ENCODE measurements at places on chromosomes 7 and 10.

DNA sequence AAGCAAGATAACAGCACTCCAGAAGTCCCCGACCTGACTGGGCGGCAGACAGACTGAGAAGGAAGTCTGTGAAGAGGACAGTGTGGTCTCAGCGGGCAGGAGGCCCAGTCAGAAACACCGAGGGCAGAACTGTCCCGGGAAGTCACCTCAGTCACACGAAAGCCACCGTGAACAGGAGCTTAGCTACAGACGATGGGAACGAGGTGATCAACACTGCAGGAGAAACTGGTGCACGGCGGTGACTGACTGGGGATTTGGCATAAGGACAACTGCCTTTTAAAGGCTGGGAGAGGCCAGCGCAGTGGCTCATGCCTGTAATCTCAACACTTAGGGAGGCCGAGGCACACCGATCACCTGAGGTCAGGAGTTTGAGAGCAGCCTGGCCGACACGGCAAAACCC is 217.8 kb downstream of the PTPRN2 start:
- no peak for DNase-seq

GRCh38 chr7:158272091-158272490 is 315.5 kb downstream of the PTPRN2 start:
- no peak for DNase-seq

- no peak for DNase-seq
Measured at GRCh38 chr10:33147013-33147310, 187.5 kb downstream of the NRP1 start.

DNA sequence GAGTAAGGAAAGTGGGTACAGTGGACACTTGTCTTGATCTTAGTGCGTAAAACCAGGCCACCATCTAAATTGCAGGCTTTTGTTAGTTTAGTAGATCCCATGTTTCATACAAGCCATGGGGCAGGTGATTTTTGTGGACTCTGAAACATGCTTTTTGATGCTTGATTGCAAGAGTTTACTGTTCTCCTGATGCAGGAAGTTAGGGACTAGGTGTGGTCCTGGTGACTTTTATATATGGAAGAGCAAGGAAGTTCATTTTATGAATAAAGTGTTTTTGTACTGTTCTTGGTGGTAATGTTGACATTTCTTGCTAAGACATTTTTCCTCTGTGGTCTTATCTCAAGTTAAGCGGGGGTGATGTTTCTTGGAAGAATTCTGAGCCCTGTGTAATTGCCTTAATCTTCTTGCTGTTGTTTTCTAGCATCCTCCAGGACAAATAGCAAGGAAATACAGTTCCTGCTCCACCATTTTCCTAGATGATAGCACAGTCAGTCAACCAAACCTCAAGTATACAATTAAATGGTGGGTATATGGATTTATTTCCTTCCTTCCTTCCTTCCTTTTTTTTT is 89.0 kb upstream of the GJD4 start:
- no peak for DNase-seq

DNA sequence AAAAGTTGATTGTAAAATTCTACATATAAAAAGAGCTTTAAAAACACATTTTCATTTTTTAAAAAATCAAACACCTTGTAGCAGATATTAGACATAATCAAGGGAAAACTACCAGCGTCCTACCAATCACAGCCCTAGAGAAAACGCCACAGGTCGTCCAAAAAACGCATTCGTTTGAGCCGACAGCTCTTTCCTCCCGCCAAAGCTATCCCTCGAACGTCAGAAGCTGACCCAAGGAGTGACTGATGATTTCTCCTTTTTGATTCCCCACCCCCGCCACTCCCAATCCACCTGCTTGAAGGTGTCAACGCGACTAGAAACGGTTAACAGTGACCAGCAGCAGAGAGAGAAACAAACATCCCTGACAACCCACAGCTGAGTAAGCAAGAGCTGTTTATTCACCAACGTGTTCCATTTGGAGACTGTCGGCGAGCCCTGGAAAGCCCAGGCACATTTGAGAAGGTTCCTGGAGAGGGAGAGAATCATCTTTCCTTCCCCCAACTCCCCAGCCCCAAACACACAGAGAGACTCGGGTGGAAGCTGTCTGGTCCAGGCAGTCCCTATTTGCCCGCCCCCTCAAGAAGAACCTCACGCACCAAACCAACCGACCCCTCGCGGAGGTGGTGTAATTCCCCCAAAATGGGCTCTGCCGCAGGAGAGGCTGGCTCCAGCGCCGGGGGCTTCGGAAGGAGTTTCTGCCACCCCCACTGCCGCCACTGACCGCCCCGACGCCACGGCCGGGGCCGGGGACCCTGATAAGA is 622 bp downstream of the CPEB3 start:
- DNase-seq: peak; percentile 61

DNA sequence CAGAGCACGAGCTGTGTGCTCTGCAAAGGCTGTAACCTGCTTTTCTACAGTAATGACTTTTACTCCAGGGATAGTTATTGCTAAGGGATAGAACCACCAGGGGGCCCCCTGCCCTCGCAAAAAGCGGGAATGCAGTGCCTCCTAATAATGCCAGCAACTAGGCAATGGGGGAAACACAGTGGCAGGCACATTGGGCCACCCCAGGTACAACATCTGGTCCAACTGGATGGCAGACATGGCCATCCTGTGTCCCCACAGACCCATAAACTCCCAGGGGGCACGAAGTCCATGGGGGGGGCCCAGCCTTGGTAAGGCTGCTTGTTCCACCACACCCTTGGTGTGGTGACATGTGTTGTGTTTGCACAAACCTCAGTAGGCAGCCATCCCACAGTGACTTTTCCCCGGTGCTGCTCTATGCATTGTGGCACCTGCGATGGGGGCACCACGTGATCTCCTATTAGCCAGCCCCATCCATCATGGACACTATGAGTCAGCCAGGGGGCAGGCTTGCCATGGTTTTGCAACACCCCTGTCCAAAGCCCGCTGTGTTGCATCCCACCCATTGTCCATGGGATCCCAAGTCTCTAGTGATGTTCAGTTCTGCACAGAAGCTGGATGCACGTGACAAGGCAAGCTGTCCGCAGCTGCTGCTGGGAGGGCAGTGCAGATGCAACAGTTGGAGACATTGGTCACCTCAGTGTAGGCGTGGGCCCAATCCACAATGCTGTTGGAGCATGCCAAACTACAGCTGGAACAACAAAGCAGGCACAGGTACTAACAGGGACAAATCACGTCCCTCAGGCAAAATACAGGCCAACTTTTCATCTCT is 84.0 kb downstream of the ANLN start:
- no peak for DNase-seq

DNA sequence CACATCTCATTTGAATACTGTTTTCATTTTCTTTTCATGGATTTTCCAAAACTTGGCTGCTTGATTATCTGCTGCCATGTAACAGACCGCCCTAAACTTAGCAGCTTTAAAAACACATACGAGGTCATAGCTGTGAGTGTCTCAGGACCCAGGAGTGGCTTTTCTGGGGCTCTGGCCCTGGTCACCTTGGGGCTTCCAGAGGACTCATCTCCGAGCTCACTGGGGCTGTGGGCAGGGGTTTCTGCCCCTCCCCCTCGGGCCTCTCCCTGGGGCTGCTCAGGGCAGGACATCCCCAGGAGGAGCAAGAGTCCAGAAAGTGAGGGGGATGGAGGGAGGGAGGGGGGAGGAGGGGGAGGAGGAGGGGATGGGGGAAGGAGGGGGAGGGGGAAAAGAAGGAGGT is 77.0 kb downstream of the NKX6-2 start:
- DNase-seq: no peak

DNA sequence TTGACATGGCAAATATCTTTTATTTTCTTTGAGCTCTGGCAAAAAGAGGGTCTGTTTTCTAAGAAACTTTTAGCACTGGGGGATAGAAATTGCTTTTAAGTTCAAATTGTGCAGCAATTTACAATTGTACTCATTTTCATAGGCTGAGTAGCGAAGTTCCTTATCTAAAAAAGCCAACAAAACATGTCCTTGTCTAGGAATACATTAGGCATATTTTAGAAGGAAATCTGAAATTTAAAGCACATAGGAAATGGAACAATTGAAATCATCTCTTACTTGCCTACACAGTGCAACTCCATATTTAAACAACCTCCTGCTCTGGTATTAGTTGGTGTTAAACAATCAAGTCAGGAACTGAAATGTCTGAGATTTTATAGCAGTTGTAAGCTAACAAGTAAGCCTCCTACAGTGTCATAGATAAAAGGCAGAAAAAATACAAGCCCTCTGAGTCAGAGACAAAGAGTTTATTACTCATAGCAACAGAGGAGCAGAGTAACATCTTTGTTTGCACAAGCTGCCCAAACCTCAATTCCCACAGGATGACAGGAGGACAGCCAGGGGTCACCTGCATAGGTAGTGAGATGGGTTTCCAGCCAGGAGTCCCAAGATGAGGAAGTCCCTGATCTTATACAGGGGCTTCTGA is 280.2 kb upstream of the HGF start:
- DNase-seq: no peak

DNA sequence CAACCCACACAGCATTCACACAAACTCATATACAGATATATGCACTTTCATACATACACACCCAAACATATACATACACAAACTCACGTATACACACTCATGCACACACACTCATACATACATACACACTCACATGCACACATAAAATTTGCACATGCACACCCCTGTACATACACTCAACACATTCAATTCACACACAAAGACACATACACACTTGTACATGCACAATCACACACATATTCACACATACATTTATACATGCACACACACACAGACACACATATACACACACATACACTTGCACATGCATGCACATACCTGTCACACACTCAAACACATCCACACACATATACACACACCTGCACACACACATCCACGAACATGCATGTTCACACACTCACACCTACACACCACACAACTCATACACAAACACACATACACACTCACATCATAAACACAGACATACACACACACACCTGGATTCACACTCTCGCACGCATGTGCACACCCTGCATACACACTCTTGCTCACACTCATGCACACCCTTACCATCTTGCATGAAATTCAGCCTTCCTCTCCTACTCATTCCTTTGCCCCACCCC is 451.2 kb downstream of the GRID1 start:
- DNase-seq: no peak

DNA sequence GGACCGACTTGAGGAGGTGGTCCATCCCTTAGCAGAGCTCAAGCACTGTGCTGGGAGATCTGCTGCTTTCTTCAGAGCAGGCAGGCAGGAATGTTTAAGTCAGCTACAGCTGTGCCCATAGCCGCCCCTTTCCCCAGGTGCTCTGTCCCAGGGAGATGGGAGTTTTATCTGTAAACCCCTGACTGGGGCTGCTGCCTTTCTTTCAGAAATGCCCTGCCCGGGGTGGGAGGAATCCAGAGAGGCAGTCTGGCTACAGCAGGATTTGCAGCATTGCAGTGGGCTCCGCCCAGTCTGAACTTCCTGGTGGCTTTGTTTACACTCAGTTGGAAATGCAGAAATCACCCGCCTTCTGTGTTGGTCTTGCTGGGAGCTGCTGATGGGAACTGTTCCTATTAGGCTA is 51.2 kb upstream of the SEMA3A start:
- no peak for DNase-seq

DNA sequence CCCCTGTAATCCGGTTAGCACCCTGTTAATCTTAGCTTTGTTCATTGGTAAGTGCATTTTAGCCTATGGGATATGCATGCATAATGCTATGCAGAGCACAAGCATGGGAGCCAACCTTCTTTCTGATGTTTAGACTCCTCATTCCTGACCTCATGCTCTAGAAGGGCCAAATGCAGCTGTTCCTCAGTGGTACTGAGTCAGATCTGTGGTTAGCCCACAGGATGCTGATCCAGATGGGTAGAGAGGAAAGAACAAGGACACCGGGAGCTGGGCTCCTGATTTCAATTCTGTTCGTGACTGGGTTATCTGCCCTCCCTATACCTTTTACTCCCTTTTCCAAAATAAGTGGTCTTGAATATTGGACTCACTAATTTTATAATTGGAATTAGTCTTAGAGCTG is 31.7 kb upstream of the C10orf90 start:
- DNase-seq: no peak

GRCh38 chr7:74235518-74236268 is 18.5 kb downstream of the RFC2 start:
- no peak for DNase-seq

- DNase-seq: no peak
Measured at GRCh38 chr10:124225029-124225466, 131.7 kb upstream of the CHST15 start.

- DNase-seq: no peak
Measured at GRCh38 chr10:131963350-131963749, 18.4 kb downstream of the BNIP3 start.

DNA sequence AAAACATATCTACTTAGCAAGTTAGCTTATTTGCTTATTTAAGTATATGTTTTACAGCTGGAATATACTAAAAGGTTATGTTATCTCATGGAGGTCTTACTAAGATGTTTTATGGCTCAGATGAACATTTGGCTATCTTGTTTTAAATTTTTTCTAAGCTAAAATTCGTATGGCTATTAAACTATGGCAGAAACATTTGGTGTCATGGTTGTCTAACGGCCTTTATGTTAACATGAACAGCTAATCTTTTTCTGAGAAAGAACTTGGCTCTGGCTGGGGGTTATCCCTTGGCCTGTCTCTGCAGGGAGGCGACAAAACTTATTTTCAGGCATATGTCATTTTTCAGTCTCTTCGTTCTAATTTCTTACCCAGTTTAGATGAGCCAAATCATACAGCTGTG is 101.5 kb upstream of the MTPN start:
- DNase-seq: no peak

DNA sequence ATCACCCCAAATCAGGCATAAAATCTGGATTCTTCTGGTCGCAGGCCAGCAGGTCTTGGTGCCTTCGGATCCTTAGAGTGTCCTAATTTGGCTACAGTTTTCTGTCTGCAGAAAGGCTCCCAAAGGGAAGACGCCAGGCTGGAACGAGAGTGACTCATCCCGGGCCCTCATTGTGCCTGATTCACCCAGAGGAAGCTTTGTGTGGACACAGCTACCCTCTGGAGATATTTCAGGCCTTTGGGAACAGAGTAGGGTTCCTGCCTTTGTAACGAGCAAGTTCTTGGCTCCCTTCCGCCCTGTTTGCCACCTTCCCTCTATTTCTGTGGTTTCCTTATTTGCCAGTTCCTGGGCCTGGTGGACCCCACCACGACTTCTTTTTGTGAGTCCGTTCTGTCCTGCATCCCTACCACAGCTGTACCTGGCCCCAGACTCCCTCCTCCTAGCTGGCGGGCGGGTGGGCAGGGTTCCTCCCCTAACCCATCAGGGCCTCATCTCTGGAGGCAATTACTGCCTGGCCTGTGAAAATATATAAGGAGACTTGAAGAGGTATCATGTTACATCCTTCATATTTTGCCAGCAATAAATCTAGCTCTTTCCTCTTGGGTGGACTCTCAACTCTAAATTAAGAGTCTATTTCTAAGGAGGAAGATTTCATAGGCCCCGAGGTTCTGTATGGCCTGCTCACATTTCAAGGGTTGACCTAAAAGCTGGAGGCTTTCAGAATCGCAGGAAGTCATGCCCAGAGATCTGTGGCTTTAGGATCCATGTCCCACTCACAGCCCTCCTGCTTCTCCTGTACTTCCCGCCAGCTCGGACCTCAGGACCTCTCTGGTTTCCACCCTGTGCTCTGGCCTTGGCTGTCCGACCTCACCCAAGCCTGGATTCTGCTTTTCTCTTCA is 219.2 kb upstream of the ZNF32 start:
- DNase-seq: no peak

- no peak for DNase-seq
Measured at GRCh38 chr7:116991233-116991632, 37.9 kb downstream of the ST7 start.
